ENCODE measurements at places on chromosomes 3 and 15.

- DNase-seq = no peak
Measured at GRCh38 chr3:126413693-126414080, 19.0 kb downstream of the CFAP100 start.

GRCh38 chr3:74506246-74506645, 108.2 kb downstream of the CNTN3 start:
- no peak for DNase-seq

DNA sequence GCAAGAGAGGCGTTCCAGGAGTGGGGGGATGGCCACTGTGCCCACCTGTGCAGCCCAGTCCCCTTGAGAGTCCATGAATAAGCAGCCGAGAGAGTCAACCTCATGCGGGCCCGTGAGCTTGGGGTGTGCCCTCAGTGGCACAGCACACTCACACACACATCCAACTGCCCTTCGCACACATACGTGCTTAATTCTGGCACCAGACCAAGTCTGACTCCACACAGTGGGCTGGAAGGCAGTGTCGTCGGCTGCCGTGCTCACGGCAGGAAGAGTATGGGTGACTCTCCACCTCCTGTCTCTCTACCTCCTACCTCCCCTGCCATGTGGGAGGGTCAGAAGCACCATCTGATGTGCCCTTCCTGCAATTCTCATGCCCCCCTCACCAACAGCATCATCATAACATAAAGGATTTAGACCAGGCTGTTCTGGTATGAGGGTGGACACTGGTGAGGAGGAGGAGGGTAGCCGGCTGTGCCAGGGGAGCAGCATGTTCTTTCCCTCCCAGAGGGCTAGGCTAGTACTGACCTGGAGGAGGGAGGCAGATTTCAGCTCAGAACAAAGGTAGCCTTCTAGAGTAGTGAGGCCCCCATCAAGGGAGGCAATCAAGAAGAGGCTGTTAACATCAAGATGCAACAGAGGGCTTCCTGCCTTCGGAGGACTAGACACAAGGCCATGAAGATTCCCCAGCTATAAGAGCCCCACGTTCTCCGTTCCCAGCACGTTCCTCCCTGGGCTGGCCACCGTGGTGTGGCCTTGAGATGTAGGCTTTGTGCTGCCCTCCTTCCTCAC, 5.3 kb upstream of the STRA6 start:
- DNase-seq = no peak

DNA sequence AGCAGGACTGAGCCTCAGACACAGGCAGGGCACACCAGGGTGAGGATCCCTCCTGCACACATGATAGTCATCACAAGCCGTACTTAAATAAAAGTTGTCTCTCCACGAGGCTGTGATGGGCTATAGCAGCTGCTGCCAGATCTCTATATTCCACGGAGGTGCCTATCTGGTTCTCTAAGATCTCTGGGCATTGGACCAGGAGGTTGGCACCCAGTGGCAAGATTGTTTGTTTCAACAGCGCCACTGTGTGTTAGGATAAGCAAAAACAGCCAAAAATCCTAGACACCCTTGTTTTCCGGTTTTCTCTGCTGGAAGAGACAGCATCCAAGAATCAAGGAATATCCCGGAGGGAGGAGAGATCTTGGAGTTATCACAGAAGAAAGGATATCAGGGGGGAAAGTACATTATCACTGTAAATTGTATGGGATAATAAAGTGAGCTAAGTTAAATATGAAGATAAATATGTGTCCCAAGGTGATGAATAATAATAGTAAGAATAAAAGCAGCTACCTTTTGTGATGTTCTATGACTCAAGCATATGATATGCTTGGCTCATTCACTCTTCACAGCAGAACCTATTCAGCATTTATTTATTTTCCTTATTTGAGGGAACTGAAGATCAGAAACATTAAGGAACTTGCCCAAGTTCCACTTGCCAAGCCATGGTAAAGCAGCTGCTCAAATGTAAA, 90.6 kb upstream of the AKAP13 start:
- DNase-seq = no peak

DNA sequence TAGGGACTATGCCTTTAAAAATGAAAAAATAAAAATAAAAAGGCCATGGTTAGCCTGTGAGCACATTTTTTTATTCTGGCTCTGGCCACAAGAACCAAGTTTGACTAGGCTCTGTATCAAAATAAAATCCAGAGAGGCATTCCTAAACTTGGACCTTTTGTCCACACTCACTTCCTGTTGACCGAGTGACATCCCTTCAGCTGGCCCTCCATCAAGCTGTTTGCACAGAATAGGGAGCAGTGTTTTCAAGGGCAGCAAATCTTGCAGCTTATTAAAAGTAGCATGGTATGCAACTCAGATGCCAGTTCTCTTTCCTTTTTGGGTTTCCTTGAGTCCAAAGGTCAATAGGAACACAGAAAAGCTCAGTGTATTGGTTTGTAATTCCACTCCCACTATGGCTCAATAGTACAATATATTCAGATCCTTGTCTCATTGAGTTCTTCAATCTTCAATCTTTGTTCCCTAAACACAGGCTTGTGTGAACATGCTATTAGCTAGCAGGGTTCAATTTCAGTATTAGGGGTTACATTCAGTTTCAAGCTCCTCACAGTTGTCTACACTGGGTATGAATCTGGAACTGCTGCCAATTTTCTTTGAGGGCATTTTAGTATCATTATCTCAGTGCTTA, 244.5 kb downstream of the RBMS3 start:
- no peak for DNase-seq

- DNase-seq = no peak
Measured at GRCh38 chr15:51093839-51094605, 684 bp downstream of the TNFAIP8L3 start.

Data from activated CD4-positive, alpha-beta T cell treated with anti-CD3 and anti-CD28 coated beads, Interleukin-2, amount 50 U/mL, for 4 hours (primary cell).